Left ventricle myocardium superior (tissue), 1 donor: ENCODE measurements at places on chromosomes 6 and 20.

DNA sequence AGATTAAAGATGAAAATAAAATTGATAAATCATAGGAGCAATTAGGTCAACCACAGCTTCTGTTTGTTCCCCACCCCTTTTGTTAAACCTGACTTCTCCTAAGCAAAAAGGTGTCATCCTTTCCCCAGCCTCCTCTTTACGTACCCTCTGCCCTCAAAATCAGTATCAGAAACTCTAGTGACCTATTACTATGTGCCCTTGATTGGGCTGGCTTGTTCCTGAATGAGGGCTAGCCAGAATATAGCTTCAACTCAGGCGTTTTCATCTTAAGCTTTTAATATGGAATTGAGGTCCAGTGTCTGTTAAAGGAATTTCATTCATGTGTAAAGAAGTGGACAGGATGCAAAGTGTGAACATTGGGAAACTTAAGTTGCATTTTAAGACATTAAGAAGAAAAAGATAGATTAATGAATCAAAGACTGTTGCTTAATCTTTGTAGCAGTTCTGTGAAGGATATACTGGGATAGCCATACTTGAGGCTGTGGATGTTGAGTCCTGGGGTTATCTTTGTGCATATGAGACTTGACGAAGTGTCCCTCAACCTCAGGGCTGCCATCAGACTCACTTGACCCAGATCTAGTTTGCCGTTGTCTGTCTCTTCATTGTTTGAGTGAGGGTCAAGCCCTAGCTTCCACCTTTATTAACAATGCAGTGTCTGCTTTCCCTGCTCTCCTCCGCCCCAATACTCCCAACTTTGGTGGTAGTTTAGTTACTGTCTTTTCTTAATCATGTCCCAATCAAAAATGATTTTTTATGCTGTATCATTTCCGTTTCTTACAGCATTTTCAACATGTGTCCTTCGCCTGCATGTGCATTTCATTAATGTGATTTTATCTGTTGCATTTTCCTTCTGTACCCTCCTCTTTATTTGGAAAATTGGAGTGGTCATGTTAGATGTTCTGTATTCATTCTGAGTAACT lies 1.9 kb downstream of the TBPL1 start:
- DNase-seq = no peak

- peak; percentile 13 for DNase-seq
Measured at GRCh38 chr6:33816911-33817310, 13.1 kb upstream of the MLN start.

DNA sequence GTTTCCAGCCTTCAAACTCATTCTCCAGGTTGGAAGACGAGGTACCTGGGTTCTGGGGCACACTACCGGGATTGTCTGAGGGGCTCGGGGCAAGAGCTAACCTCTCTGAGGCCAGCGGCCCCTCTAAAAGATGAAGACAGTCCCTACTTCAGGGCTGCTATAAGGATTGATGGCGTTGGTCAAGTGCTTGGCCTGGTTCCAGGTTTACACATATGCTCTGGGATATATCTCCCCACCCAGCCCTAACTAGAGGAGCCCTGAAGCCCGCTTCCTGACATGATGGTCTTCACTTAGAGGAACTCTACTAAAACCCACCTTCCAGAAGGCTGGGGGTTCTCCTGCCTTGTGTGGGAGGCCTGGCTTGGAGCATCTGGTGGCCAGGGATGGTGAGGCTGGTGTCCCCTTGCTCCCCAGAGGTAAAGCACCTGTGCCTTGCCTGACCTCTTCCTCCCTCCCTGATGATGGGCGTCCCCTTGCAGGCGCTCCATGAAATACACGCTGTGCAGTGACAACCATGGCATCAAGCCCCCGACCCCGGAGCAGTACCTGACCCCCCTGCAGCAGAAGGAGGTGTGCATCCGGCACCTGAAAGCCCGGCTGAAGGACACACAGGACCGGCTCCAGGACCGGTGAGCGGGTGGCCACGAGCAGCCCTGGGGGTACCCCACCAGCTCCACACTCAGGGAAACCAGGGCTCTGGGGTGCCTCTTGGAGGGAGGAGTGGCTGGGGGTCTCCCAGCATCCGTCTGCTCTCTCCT lies 28.7 kb downstream of the SDCBP2 start:
- DNase-seq = no peak

GRCh38 chr6:90707246-90707645 lies 120.4 kb upstream of the MAP3K7 start:
- no peak for DNase-seq

GRCh38 chr20:58787211-58788005 lies 63.3 kb downstream of the GNAS-AS1 start:
- no peak for DNase-seq

DNA sequence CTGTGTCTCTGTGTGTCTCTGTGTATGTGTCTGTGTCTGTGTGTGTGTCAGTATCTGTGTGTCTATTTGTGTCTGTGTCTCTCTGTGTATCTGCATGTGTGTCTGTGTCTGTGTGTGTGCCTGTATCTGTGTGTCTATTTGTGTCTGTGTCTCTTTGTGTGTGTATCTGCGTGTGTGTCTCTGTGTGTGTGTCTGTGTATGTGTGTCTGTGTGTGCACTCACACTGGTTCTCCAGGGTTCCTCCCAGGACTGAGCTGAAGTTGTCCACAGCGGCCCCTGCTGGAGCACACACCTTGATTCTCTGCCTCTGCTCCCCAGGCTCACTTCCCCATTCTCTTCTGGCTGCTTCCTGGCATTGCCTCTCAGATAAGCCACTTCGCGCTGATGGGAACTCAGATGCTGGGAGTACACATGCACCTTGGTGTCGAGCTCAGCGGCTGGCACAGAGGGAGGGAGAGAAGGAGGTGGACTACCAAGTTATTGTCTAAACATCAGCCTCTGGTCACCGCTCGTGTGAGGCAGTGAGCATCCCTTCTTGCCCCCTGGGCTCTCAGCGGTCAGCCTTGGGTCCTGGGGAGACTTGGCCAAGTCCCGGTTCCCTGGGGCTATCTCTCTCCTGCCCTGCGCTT lies 104.9 kb upstream of the NXT1 start:
- peak; percentile 80 for DNase-seq

DNA sequence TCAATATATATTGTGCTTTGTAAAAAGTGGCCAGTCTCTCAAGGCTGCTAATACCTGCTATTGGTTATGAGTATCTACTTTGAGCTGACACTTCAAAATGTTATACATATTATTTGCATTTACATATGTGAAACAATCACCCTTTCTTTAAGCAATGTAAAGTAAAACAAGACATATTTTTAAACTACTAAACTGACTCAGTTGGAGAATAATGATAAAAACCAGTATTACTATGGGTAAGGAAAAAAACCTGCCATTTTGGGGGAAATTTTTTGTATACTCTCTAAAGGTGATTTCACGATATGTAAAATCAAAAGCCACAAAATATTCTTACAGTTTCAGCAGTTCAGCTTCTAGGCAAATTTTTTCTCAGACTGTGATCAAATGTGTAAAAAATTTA lies 232.3 kb downstream of the PRL start:
- DNase-seq = no peak
